Muscle of leg (tissue), 16 donors: ENCODE measurements at places on chromosomes 1 and 21. TPM values are rescaled to one million over a fixed set of nuclear protein-coding genes. Genes with fewer than 3 reads are reported as not detected.
A peak's percentile ranks its signal among the peaks of the same experiment; 100 is the strongest.

The HLCS gene
- 12.8 TPM for total RNA-seq

GRCh38 chr21:34878501-34878900, 170.6 kb downstream of the RUNX1 start:
- H3K27ac ChIP-seq: no peak overlapping the region
- H3K27me3 ChIP-seq: no peaks in the 10 kb centered on the region
- DNase-seq: no peak
- peaks cover 5% of the 10 kb centered on the region for H3K36me3 ChIP-seq

GRCh38 chr1:237478842-237479241, 411.9 kb downstream of the ZP4 start:
- no peak for DNase-seq
- H3K27me3 ChIP-seq: no peaks in the 10 kb centered on the region
- no peak overlapping the region for H3K27ac ChIP-seq
- H3K36me3 ChIP-seq: no peaks in the 10 kb centered on the region
- H3K4me1 ChIP-seq: no peaks in the 10 kb centered on the region
- H3K4me3 ChIP-seq: no peak overlapping the region

The DRAXIN gene
- total RNA-seq: 0.27 TPM

- H3K4me1 ChIP-seq: no peaks in the 10 kb centered on the region
- no peak overlapping the region for H3K27ac ChIP-seq
- H3K27me3 ChIP-seq: no peaks in the 10 kb centered on the region
- no peaks in the 10 kb centered on the region for H3K36me3 ChIP-seq
- no peak for DNase-seq
- no peak overlapping the region for H3K4me3 ChIP-seq
These were observed 84.3 kb downstream of the HS2ST1 start for GRCh38 chr1:86998727-86999126.

- DNase-seq: peak; percentile 88
- H3K36me3 ChIP-seq: no peaks in the 10 kb centered on the region
- H3K4me3 ChIP-seq: no peak overlapping the region
- no peaks in the 10 kb centered on the region for H3K27me3 ChIP-seq
These were observed 54.9 kb upstream of the BACE2 start for GRCh38 chr21:41112740-41113692.

The KCNJ6 gene
- 0.93 TPM for total RNA-seq

DNA sequence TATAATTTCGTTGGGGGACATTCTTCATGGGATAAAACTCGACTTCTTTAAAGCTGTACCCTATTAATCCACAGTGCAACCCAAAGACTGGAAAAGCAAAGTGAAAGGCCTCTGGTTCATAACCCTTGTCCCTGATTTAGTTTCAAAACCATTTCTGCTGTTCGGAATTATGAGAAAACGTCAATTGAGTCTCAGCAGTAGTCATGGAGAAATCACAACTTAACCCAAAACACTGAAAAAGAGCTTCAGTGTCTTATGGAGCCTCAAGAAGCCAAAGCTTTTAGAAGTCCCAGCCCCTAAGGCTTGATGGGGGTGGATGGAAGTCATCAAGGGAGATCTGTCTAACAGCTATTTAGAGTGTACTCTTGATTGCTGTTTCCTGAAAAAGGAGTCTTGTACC, 73.5 kb upstream of the VCAM1 start:
- peak; percentile 60 for DNase-seq
- H3K36me3 ChIP-seq: no peaks in the 10 kb centered on the region
- no peaks in the 10 kb centered on the region for H3K27me3 ChIP-seq
- no peak overlapping the region for H3K27ac ChIP-seq
- H3K4me3 ChIP-seq: no peak overlapping the region
